ENCODE measurements at places on chromosomes 6 and 20. TPM values are rescaled to one million over a fixed set of nuclear protein-coding genes. Genes with fewer than 3 reads are reported as not detected.

DNA sequence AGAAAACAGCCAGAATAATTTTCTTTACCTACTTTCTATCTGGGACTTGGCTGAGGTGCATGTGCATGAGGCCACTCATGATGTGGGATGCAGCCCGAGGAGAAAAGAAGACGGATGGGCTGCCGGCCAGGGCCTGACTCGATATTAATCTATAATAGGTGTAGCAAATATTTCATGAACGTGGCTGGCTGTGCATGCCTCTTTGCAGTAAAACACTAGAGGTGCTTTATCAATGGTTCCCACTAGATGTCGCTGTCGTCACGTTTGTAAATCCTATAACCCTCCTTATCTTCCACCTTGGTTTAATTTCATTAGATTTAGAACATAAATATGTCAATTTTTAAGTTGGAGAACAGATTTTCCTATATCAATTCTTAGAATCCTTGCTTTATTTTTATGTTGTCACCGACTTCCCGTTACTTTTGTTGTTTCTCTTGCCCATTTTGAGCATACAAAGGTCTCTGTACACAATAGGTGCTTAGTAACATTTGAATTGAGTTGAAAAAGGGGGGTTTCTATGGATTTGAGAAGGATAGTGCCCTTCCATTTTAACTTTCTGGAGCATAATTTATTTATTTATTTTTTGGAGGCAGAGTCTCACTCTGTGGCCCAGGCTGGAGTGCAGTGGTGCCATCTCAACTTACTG is 19.6 kb upstream of the FERMT1 start:
- no peak for DNase-seq

DNA sequence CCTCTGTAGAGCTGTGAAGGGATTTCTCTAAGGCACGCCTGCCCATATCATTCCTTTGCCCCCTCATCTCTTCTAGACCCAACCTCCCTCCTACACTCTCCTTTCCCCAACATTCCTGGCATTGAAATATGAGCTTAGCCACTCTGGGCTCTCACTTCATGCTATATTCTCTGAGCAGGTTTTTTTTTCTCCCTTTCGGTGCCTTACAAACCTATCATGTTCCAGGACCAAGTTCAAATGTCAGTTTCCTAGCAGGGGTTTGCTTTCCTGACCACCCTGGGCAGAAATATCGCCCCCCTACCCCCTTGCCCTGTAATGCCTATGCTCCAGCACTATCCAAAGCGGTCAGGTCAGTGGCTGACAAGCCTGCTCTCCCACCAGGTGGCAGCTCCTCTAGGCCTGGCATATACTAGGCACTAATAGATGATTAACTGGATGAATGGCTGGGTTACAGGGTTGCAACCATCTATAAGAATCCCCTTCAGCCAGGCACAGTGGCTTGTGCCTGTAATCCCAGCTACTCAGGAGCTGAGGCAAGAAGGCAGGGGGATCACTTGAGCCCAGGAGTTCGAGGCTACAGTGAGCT is 25.7 kb upstream of the AAR2 start:
- DNase-seq = no peak

GRCh38 chr20:57620274-57620990 is at the start of gene ZBP1:
ZBP1 (minus strand) TSS chr20:57620426; CDS start chr20:57620295, 131 bp downstream.
- peak; percentile 75 for DNase-seq

GRCh38 chr6:109314313-109314712 is 68.0 kb downstream of the CD164 start:
- no peak for DNase-seq

DNA sequence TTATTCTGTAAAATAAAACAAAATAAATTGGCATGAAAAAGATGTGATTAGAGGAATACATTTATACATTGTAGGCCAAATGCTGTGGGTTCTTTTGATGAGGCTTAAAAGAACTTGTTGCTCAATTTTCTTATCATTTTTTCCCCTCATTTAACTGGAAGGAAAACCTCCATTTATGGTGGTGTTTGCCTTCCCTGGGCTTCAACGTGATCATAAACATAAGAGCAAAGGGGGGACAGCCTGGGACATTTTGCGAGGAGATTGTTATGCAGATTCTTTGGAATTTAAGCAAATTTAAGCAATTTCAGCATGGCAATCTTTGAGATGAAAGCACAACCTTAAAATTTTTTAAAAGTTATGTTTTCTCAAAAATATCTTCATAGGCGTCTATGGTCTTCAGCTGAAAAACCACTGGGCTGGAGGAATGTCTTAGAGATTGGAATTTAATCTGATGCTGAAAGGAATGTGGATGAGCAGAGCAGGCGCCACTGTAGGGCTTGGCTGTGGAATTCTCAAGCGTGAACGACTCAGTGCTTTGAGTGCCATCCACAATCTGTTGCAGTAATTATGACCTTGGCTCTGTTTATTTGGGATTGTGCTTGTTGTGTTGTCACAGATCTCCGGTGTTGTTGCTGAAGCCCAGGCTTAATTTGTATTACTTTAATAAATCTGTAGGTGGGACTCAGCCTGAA is 149.4 kb upstream of the MLIP start:
- DNase-seq = no peak

GRCh38 chr20:3074812-3075211 is 3.4 kb downstream of the OXT start:
- DNase-seq = no peak

DNA sequence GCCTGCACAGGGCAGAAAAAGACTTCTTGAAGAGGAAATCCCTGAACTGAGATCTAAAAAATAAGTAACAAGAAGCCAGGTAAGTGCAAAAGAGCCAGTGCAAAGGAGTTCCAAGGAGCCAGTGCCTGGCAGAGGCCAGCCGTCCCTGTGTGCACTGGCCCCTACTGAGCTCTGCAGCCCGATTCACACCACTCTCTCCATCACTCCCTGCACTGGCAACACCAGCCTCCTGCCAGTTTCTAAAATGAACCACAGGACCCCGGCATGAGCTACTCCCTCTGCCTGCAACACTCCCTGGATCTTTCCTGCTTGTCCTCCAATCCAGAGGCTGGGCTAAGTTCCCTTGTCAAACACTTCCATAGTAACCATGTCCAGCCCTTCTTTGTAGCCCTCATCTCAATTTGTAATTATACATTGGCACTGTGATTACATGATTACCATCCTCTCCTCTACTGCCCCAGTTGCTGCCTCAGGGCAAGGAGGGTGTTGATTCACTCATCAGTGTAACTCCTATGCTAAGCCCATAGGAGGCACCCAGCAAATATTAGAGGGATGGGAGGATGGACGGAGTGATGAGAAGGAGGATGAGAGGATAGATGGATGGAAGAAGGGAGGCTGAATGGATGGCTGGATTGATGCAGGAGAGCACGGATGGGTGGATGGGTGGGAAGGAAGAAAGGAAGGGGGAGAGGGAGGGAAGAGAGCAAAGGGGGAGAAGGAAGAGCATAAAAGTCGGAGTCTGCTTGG is 49.3 kb downstream of the SIRPA start:
- DNase-seq = no peak

- DNase-seq = no peak
Measured at GRCh38 chr20:53408691-53409446, 184.8 kb downstream of the ZNF217 start.

DNA sequence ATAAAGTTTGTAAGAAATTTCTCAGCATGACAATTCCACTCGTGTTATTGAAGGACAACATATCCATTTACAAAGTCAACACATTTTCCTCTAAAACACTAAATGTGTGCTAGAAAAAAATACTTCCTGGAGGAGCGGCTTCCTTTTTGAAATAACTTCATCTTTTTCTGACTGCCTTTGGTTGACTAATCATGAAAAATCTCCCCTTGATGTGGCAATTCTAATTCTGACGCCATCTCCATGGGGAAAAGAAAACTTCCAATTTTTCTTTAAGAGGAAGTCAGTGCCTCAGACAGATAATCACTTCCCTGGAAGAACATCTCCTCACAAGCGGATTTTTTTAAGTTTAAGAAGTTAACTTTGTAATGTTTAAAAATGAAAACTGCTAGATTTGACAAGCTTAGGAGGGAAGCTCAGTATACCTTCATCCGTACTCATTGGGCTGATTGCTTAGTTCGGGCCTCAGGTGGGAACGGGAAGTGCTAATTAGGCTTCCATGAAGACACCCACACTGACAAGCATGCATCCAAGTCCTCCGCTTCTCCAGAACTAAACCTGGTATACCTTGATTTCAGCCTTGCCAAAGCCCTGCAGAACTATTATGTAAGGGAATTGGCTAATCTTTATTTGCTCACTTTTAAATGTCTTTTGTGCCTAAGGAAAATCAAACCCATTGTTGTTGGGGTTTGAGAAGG is 35.1 kb upstream of the DUSP22 start:
- no peak for DNase-seq

- DNase-seq = no peak
Measured at GRCh38 chr6:127051571-127052260, 66.8 kb upstream of the RSPO3 start.

DNA sequence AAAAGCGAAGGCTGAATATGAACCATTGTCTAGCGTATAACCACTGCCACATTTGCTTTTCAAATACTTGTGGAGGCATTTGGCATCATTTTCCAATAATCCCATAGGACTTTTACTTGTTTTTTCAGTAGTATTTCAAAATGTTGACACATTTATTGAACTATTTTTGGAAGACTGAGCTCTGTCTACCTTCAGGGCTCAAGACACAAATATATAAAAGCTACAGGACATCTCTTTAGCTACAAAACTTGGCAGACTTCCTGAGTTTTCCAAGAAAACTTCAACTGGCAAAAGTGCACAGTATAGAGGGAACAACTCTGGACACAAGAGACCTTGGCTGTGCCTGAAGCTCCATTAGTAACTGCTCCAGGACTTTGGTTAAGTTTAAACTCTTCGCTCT is 13.4 kb downstream of the EPB41L2 start:
- DNase-seq = no peak

DNA sequence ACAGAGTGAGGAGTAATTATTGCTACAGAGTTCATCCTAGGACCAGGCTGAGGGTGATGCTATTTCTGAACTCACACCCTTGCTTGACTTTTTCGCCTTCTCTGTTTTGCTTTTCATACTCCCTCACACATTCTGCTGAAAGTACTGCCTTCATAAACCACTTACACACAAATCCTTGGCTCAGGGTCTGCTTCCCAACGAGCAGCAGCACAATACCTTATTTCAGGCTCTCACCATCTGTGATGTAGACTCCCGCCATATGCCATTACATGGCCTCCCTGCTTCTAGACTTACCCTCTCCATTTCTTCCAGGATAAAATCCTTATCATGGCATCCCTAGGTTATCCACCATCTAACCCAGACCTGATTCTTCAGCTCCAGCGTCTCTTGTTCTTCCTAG is 321.3 kb upstream of the SPTLC3 start:
- DNase-seq = no peak

DNA sequence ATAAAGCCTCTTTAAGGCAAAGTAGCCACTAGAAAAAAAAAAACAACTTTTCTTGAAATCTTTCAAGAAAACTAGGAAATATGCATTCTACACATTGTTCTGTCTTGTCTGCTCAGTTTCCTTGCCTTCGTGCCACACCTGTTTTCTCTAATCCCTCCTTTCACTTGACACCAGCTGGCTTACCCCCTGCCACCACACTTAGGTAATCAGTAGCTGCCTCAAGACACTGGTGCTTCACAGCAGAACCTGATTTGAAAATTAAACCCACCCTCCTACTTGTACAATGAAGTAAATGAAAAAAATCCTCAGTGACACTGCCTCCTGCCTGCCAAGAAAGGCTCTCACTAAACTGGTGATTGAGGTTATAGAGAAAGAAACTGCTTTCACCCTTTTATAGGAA is 45.8 kb upstream of the SCML4 start:
- no peak for DNase-seq

DNA sequence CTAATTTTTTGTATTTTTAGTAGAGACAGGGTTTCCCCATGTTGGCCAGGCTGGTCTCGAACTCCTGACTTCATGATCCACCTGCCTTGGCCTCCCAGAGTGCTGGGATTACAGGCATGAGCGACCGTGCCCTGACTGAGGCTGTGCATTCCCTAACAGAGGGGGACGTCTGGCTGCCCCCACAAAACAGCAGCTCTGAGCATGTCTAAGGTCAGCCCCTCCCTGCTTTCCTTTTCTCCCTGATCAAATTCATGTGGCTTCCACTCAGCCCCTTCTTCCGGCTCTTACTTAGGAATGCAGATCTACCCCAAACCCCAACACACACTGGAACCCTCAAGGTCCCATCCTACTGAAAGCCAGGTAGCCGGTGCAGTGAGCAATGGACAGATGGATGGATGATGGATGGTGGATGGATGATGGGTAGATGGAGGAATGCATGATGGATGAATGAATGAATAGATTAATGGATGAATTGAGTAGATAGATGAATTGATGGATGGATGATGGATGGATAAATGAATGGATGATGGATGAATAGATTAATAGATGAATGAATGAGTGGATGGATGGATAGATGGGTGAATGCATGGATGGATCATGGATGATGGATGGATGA is 91.5 kb upstream of the BHLHE23 start:
- no peak for DNase-seq

DNA sequence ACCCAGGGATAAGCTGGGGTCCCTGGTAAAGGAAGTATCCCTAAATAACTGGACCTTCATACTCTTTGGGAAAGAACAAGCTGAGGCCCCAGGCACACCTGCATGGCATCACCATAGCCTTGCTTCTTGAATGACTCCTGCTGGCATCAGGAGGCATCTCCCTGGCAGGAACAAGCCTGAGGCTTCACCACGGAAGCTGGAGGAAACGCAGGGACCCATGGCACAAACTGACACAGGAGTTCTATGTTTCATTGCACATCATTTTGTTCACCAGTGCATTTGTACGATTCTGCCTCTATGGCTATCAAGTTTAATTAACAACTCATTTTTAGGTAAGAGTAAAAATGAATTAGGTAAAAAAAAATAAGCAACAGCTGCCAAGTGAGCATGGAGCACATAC is 619 bp upstream of the PDE7B start:
- no peak for DNase-seq

DNA sequence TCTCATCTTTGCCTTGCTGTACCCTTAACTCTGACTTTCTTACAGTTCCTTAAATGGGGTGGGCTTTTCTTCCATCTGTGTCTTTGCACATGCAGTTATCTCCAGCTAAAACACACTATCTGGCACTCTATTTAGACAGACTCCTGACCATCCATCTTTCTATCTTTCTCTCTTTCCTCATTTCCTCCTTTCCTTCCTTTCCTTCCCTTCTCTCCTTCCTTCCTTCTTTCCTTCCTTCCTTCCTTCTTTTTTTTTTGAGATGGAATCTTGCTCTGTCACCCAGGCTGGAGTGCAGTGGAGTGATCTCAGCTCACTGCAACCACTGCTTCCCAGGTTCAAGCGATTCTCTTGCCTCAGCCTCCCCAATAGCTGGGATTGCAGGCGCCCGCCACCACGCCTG is 8.2 kb downstream of the NOTCH4 start:
- DNase-seq = no peak

Gene NKAIN2
- total RNA-seq = not detected

Gene SLC24A3
- total RNA-seq = not detected

Gene C6orf141
- 0.68 TPM for total RNA-seq

Gene MATN4
- total RNA-seq = 0.30 TPM

Gene CD164
- 252 TPM for total RNA-seq

Measured in activated naive CD8-positive, alpha-beta T cell treated with anti-CD3 and anti-CD28 coated beads, Interleukin-2, amount 10 ng/mL, durations not matched to agents 7 days and 5 days (primary cell).